ENCODE measurements at places on chromosomes 5 and 9. TPM values are rescaled to one million over a fixed set of nuclear protein-coding genes. Genes with fewer than 3 reads are reported as not detected.

PCDHGA1 gene
- polyA plus RNA-seq, result not detected

DNA sequence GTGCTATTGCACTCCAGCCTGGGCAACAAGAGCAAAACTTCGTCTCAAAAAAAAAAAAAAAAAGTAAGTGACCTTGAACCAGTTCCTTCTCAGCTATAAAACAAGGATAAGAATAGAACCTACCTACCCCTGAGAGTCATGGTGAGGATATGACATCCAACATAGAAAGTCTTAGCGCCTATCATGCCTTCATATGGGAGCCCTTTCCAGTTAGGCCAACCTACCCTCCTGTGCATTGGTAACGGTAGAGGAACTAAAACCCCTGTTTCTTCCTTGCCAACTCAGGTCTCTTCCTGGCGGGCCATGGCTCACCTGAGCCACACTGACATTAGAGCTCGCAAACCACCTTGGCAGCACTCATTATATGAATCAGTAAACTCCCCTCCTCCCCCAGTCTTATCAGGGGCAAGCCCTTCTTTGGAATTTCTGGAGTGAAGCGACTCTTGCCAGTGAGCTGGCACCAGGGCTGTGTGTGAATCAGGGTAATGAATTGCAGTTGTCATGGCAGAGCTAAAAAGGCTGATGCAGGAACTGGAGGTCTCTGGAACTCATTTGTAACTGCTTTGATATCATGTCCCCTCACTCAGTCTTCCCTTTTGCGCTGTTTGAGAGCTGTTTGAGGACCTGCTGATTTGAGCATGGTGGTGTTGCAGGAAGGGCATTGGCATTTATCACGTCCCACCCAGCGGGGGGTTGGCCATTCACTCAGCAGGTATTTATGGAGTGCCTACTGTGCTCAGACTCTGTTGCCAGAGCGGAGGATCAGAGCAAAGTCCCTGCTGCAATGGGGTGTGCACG is 10.3 kb downstream of the WWC1 start:
- peaks cover 19% of the 10 kb centered on the region for H3K4me1 ChIP-seq
- H3K4me3 ChIP-seq, result no peak overlapping the region
- H3K27ac ChIP-seq, result no peak overlapping the region
- H3K36me3 ChIP-seq, result no peaks in the 10 kb centered on the region

- H3K4me1 ChIP-seq, result peaks cover 3% of the 10 kb centered on the region
- no peaks in the 10 kb centered on the region for H3K27me3 ChIP-seq
- no peak for DNase-seq
- H3K27ac ChIP-seq, result no peak overlapping the region
- H3K36me3 ChIP-seq, result peaks cover 28% of the 10 kb centered on the region
- H3K4me3 ChIP-seq, result no peak overlapping the region
These were observed 45.7 kb downstream of the CDK5RAP2 start for GRCh38 chr9:120534266-120534665.

DNA sequence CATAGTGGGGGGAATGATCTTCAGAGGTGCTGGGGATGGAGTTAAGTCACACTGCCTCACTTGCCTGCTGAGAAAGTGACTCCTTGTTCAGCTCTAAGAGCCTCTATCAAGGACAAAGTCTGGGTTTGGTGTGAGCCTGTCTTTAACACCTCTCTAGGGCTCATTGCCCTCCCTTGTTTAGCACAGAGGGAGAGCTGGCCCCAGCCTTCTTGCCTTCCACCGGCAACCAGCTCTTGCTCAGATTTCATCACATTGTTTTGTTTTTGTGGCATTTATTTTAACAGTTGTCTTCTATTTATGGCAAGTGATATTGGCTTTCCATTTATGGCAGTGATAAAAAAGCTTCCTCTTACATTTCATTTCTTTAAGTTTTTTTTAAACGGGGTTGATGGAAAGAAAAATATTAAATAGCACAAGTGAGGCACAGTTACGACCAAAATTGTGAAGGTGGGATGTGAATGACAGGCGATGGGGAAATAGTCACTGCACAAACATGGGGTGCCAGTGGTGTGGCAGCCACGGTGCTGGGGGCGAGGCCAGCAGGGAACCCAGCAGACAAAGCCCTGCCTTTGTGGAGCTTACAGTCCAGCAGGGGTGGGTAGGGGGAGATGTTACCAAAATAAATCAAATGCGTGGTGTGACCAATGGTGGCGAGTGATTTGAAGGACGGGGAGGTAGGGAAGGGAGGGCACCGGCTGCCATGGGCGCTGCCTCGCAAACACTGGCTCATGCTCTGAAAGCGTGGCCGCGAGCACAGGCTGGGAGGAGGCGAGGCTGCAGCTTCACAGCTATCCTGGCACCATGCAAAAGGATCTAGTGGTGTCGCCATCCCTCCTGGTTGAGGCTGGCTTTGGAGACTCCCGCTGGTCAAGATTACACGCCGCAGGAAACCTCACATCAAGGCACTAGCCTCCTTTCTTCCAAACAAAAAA is 21.2 kb upstream of the UNC5A start:
- no peak for DNase-seq
- no peaks in the 10 kb centered on the region for H3K27me3 ChIP-seq
- no peak overlapping the region for H3K4me3 ChIP-seq
- no peak overlapping the region for H3K27ac ChIP-seq
- no peaks in the 10 kb centered on the region for H3K4me1 ChIP-seq

GRCh38 chr5:171386006-171386671 is 1.5 kb upstream of the NPM1 start:
- peaks cover 10% of the 10 kb centered on the region for H3K4me1 ChIP-seq
- no peaks in the 10 kb centered on the region for H3K27me3 ChIP-seq
- no peak for DNase-seq
- no peak overlapping the region for H3K27ac ChIP-seq

All from liver (tissue), 10 donors.